ENCODE measurements at places on chromosomes 5 and 9. TPM values are rescaled to one million over a fixed set of nuclear protein-coding genes. Genes with fewer than 3 reads are reported as not detected.

- H3K4me1 ChIP-seq = peaks cover 7% of the 10 kb centered on the region
- no peaks in the 10 kb centered on the region for H3K27me3 ChIP-seq
- H3K4me3 ChIP-seq = no peak overlapping the region
- no peak for DNase-seq
Observed at GRCh38 chr5:157225469-157226422, 40.2 kb upstream of the CYFIP2 start.

- peaks cover 2% of the 10 kb centered on the region for H3K27me3 ChIP-seq
- no peak overlapping the region for H3K4me3 ChIP-seq
- H3K4me1 ChIP-seq = no peaks in the 10 kb centered on the region
- H3K27ac ChIP-seq = no peak overlapping the region
Observed at GRCh38 chr5:139228201-139228803, 30.1 kb upstream of the SIL1 start.

GRCh38 chr9:38298904-38299303, 93.6 kb upstream of the ALDH1B1 start:
- DNase-seq = no peak
- no peaks in the 10 kb centered on the region for H3K4me1 ChIP-seq
- H3K4me3 ChIP-seq = no peak overlapping the region
- no peaks in the 10 kb centered on the region for H3K36me3 ChIP-seq
- peaks cover 12% of the 10 kb centered on the region for H3K27me3 ChIP-seq
- H3K27ac ChIP-seq = no peak overlapping the region

The ACTL7A gene
- total RNA-seq = not detected

- no peak for DNase-seq
- no peaks in the 10 kb centered on the region for H3K4me1 ChIP-seq
- no peak overlapping the region for H3K27ac ChIP-seq
- H3K4me3 ChIP-seq = no peak overlapping the region
- H3K36me3 ChIP-seq = no peaks in the 10 kb centered on the region
Observed at GRCh38 chr5:4549351-4549750, 590.8 kb upstream of the ADAMTS16 start.

The SPATA31C2 gene
- total RNA-seq = not detected

DNA sequence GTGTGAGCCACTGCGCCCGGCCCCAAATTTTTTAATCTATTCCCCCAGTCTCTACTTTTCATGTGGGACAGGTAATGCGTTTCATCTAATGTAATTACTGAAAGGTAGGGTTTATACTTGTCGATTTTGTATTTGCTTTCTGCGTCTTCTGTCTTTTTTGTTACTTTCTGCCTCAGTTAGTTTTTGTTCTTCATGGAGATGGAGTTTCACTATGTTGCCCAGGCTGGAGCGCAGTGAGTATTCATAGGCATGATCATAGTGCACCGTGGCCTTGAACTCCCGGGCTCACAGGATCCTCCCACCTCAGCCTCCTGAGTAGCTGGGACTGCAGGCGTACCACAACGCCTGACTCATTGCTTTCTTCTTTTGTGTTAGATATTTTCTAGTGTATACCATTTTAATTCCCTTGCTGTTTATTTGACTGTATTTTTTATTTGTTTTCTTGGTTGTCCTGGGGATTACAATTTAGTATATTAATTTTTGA, 23.4 kb downstream of the EHMT1 start:
- H3K27me3 ChIP-seq = no peaks in the 10 kb centered on the region
- H3K4me3 ChIP-seq = no peak overlapping the region
- no peak overlapping the region for H3K27ac ChIP-seq
- no peaks in the 10 kb centered on the region for H3K36me3 ChIP-seq
- no peaks in the 10 kb centered on the region for H3K4me1 ChIP-seq

DNA sequence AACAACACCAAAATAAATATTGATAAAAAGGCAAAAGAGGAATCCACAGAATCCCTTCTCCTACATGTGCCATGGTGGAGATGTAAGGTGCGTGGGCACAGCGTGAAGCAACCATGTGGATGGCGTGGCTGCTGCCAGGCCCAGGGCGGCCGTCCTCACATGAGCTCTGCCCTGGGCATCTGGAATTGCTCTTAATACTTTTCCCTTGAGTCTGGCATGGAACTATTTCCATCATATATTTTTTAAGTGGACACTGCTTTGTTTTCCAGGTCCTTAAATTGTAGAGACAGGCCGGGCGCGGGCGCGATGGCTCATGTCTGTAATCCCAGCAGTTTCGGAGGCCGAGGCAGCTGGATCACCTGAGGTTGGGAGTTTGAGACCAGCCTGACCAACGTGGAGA, 349.3 kb downstream of the IRX1 start:
- DNase-seq = no peak
- H3K36me3 ChIP-seq = no peaks in the 10 kb centered on the region
- no peaks in the 10 kb centered on the region for H3K4me1 ChIP-seq
- no peak overlapping the region for H3K27ac ChIP-seq

- no peak overlapping the region for H3K4me3 ChIP-seq
- no peak for DNase-seq
- no peaks in the 10 kb centered on the region for H3K36me3 ChIP-seq
- no peak overlapping the region for H3K27ac ChIP-seq
- H3K4me1 ChIP-seq = no peaks in the 10 kb centered on the region
Observed at GRCh38 chr9:119114681-119115080, 254.6 kb downstream of the BRINP1 start.

The GPSM1 gene
- 59.4 TPM for total RNA-seq

- no peak for DNase-seq
- H3K27ac ChIP-seq = no peak overlapping the region
- H3K36me3 ChIP-seq = no peaks in the 10 kb centered on the region
- no peak overlapping the region for H3K4me3 ChIP-seq
- peaks cover 6% of the 10 kb centered on the region for H3K4me1 ChIP-seq
Observed at GRCh38 chr5:74026310-74026709, 400.3 kb downstream of the ARHGEF28 start.

DNA sequence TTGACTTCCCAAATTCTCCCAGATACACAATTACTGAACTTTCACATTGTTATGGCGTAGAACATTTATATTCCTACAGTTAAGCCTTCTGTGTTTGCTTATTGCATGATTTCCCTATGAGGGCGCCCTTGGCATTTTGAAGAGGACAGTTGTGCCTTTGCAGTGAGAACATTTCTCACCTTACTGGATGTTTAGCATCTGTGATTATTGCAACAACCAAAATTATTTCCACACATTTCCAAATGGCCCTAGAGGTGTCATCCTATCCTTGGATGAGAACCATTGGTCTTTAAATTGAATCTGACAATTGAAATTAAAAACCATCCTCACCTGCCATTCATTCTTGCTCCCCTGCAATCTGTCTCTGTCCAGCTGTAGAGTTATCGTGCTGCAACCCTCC, 104.0 kb downstream of the MAMDC2 start:
- H3K27me3 ChIP-seq = no peaks in the 10 kb centered on the region
- H3K4me1 ChIP-seq = no peaks in the 10 kb centered on the region
- DNase-seq = no peak
- H3K36me3 ChIP-seq = no peaks in the 10 kb centered on the region
- H3K4me3 ChIP-seq = no peak overlapping the region
- no peak overlapping the region for H3K27ac ChIP-seq

DNA sequence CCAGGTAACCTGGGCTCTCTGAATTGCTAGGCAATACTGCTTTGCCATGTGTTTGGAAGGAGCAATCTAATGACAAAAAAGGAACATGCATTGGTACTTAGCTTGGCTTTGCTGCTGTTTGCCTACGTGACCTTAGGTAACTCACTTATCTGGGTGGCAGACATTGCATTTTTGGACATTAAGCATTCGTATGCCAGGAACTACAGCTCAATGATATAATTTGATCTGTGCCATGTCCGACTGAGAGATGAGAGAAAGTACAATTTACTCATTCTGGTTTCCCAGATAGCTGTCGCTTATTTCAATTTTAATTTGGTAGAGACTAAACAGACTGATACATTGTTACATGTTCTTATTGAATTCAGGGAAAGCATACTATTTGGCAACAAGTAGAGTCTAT, 63.2 kb upstream of the FRRS1L start:
- no peak overlapping the region for H3K4me3 ChIP-seq
- H3K36me3 ChIP-seq = no peaks in the 10 kb centered on the region

- H3K27me3 ChIP-seq = no peaks in the 10 kb centered on the region
- peaks cover 51% of the 10 kb centered on the region for H3K4me1 ChIP-seq
- DNase-seq = peak; percentile 78
- H3K36me3 ChIP-seq = no peaks in the 10 kb centered on the region
- H3K27ac ChIP-seq = no peak overlapping the region
Observed at GRCh38 chr9:136567651-136568287, 21.9 kb upstream of the NOTCH1 start.

The PITX1 gene
- total RNA-seq = not detected

The FEM1C gene
- total RNA-seq = 20.6 TPM

DNA sequence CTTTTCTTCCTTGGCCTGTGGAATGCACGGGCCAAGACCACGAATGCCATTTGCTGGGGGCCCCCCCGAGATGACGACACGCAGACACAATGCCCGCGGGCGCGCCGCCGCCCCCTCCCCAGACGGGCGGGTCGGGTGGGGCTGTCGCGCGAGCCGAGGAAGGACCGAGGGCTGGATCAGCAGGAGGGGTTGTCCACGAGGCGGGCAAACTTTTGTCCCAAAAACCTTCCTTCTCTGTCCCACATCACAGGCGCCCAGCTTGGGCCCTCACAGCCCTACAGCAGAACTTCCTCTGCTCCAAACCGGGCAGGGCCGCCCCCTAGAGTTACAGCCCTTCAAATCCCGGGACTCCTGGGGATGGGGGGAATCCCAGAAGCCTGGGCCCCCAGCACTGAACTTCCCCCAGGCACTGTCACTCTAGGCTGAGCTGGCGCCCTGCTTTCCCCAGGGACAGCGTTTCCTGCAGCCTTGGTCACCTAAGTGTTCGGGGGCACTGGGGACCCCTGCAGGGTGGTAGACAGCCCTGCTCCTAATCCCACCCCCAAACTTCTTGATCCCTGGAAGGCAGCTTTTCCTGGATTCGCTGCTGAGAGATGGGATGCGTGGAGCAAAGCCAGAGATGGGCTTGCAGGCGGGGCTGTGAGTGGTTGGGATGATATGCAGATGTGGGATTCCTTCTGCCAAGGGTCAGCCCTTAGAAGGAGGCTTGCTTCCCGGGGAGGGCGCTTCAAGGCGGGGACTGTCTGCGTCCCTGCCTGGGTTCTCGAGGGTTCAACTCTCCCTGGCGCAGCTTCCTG, 980 bp downstream of the COL5A1 start:
- no peaks in the 10 kb centered on the region for H3K27me3 ChIP-seq
- peak overlapping the region; percentile 81 for H3K4me3 ChIP-seq
- H3K27ac ChIP-seq = peak overlapping the region; percentile 92
- H3K36me3 ChIP-seq = peaks cover 9% of the 10 kb centered on the region

- DNase-seq = peak; percentile 97
- H3K4me3 ChIP-seq = no peak overlapping the region
- H3K27ac ChIP-seq = peak overlapping the region; percentile 86
- peaks cover 53% of the 10 kb centered on the region for H3K4me1 ChIP-seq
Observed at GRCh38 chr5:172801179-172801671, 30.2 kb upstream of the DUSP1 start.

The OBP2B gene
- total RNA-seq = not detected

The HMGCR gene
- 87.3 TPM for total RNA-seq

GRCh38 chr5:59694411-59694810, 199.1 kb downstream of the PDE4D start:
- no peak overlapping the region for H3K4me3 ChIP-seq
- H3K27ac ChIP-seq = no peak overlapping the region
- no peaks in the 10 kb centered on the region for H3K27me3 ChIP-seq

The NR4A3 gene
- 3.6 TPM for total RNA-seq

The C5orf63 gene
- total RNA-seq = 0.36 TPM

DNA sequence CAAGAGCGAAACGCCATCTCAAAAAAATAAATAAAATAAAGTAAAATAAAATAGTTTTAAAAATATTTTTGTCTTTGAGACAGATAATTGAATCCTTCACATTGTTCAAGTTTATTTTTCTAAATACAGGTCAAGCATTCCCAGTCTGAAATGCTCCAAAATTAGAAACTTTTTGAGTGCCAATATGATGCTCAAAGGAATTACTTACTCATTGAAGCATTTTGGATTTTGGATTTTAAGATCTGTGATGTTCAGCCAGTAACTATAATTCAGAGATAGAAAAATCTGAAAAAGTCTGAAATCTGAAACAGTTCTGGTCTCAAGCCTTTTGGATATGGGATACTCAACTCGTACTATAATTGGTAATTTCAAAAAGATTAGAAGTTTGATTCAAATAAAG, 39.8 kb downstream of the RBM27 start:
- no peaks in the 10 kb centered on the region for H3K27me3 ChIP-seq
- no peak overlapping the region for H3K27ac ChIP-seq
- no peaks in the 10 kb centered on the region for H3K4me1 ChIP-seq
- DNase-seq = no peak

The DOK3 gene
- 16.3 TPM for total RNA-seq

GRCh38 chr9:34331196-34331595, 1.8 kb downstream of the NUDT2 start:
- H3K4me3 ChIP-seq = no peak overlapping the region
- H3K27ac ChIP-seq = no peak overlapping the region
- H3K4me1 ChIP-seq = peaks cover 8% of the 10 kb centered on the region
- no peak for DNase-seq

The SLC34A1 gene
- total RNA-seq = not detected

The FRMPD1 gene
- 0.05 TPM for total RNA-seq

The CYLC2 gene
- not detected for total RNA-seq

- no peak overlapping the region for H3K27ac ChIP-seq
- no peaks in the 10 kb centered on the region for H3K27me3 ChIP-seq
- no peak overlapping the region for H3K4me3 ChIP-seq
- no peaks in the 10 kb centered on the region for H3K36me3 ChIP-seq
- DNase-seq = peak; percentile 30
Observed at GRCh38 chr5:127564002-127564769, 46.7 kb downstream of the PRRC1 start.

DNA sequence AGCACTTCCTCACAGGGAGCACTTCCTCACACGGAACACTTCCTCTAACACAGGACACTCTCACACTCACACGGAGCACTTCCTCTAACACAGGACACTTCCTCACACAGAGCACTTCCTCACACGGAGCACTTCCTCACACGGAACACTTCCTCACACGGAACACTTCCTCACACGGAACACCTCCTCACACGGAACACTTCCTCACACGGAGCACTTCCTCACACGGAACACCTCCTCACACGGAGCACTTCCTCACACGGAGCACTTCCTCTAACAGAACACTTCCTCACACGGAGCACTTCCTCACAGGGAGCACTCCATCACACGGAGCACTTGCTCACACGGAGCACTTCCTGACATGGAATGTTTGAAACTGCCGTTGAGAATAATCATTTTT, 13.4 kb downstream of the POMT1 start:
- peaks cover 29% of the 10 kb centered on the region for H3K36me3 ChIP-seq
- H3K4me3 ChIP-seq = no peak overlapping the region
- no peaks in the 10 kb centered on the region for H3K27me3 ChIP-seq

GRCh38 chr5:132087661-132088060, 14.1 kb downstream of the CSF2 start:
- no peaks in the 10 kb centered on the region for H3K36me3 ChIP-seq
- no peak overlapping the region for H3K27ac ChIP-seq
- H3K27me3 ChIP-seq = no peaks in the 10 kb centered on the region

The ARSB gene
- total RNA-seq = 30.2 TPM

The IL33 gene
- not detected for total RNA-seq

All from astrocyte (in vitro differentiated cells and primary cell).